ENCODE measurements at places on chromosomes 3 and 15.

- no peak for DNase-seq
Measured at GRCh38 chr3:123833398-123833785, 50.7 kb downstream of the MYLK start.

- no peak for DNase-seq
Measured at GRCh38 chr3:17070161-17070959, 185.6 kb downstream of the PLCL2 start.

DNA sequence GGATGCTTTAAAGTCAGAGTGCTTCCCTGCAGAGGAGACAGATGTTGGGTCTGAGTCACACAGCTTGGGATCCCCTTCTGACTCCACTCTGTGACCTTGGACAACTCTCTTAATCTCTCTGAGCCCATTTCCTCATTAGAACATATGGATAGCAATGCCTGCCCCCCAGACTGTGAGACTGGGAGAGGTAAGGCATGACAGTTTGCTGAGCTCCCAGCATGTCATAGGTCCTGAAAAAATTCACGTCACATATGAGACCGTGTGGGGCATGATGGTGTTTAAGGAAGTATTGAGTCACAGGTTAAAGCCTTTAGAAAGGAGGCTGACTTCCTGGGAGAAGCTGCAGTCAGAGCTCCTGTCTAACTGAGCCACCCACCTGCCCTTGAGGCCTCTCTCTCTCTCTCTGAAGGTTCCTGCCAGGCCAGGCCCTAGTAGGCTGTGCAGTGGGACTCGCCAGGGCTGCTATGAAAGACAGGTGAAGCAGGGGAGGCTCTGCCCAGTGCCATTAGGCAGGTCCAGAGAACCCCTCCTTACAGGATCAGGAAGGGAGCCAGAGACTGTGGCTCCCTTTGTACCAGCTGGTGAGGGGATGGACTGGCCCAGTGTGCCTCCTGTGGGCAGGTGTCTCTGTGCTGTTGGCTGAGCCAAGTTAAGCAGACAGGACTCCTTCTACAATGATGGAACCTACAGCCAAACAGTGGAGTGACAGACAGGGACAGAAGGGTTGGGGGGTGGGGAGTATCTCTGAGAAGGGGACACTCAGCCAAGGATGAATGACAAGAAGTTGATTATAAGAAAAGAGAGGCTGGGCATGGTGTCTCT lies 19.5 kb upstream of the DOCK3 start:
- DNase-seq, result no peak

DNA sequence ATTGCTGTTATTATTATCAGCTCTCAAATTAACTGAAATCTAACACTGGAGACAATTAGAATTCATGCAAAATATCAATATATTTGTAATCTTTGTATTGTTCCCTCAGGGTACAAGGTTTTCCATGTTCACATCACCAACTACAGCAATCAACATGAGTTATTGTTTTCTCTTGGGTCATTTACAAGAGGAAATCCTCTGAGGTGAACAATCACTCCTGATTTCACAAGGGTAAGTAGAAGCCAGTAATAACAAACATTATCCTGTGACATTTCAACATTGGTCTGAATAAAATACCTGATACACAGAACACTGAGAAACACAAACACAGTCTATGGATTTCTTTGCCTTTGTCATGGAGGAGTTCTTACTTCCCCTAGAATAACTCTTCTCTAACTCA lies 174.0 kb downstream of the SUCNR1 start:
- no peak for DNase-seq

- DNase-seq, result no peak
Measured at GRCh38 chr3:42118762-42119361, 27.7 kb downstream of the TRAK1 start.

DNA sequence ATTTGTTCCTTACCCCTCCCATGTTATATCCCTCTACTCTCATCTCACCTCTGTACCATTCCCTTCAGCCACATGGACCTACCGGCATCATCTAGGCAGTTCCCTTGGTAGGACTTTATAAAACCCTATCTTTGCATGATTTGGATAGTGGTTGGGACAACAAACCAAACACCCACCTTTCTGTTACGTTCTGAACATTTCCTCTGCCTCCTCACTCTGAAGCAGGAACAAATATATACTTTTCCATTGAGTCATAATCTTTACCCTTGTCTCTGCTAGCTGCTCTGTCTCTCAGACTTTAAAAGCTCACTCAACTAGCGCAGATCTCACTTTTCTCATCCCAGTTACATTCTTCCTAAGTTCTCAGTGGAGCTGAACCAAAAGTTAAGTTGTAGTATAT lies 17.8 kb downstream of the UBXN7 start:
- no peak for DNase-seq

GRCh38 chr3:59508273-59508672 lies 458.4 kb upstream of the CFAP20DC start:
- DNase-seq, result no peak

Data from stimulated activated CD4-positive, alpha-beta T cell treated with anti-CD3 and anti-CD28 coated beads, Interleukin-12 subunit alpha, Interleukin-12 subunit beta, amount 100 ng/mL, for 24 hours (primary cell).